ENCODE measurements at places on chromosomes 7 and 10.

DNA sequence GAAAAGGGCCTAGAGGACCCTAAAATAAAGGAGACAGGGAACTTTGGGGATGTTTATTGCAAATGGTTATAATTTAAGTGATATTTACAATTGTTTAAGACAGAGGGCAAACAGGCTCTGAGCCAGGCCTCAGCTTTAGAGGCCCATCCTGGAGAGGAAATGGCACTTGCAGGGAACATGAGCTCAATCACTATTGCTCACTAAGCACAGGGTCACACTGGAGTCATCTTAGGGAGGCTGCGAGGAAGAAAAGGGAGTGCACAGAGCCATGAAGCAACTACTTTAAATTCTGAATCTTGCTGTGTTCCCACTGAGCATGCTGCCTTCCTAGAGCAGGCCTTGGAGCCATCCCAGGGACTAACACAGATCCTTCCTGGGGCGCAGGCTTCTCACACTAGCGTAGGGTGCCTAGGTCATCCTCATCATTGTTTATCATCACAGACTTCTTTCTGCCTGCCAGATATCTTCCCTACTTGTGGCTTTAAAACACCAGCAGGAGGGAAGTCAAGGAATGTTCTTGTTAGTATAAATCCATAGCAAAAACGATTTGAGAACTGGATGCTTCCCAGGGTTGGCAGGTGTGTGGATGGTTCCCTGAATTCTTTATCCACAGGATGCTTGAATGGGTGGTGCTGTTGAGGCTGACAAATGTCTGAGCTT, 12.7 kb upstream of the DNAJB12 start:
- no peak for DNase-seq

GRCh38 chr10:13712837-13713581, 126.2 kb downstream of the PRPF18 start:
- peak; percentile 4 for DNase-seq

GRCh38 chr7:132643302-132643701, 67.0 kb upstream of the PLXNA4 start:
- DNase-seq: no peak

GRCh38 chr7:5320802-5321396, 38.2 kb downstream of the SLC29A4 start:
- no peak for DNase-seq

- DNase-seq: no peak
Measured at GRCh38 chr7:141490474-141490873, 60.7 kb upstream of the AGK start.

DNA sequence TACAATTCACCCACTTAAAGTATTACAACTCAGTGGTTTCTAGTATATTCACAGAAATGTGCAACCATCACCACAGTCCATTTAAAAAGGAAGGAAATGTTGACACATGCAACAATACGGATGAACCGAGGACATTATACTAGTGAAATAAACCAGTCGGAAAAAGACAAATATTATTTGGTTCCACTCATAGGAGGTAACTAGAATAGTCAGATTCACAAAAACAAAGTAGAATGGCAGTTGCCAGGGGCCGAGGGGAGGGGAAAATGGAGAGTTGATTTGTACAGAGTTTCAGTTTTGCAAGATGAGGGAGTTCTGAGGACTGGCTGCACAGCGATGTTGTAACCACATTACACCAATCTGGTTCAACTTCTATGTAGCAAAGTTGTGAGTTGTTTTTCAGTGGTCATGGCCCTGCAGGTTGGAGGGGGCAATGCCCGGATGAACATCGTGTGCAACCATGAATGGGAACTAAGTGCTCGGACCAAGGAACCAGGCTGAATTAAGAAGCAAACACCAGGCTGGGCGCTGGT, 17.6 kb upstream of the TNPO3 start:
- no peak for DNase-seq

- DNase-seq: no peak
Measured at GRCh38 chr10:23780331-23780730, 341.5 kb downstream of the OTUD1 start.

GRCh38 chr10:92690211-92690914, 608 bp downstream of the HHEX start:
- peak; percentile 55 for DNase-seq

GRCh38 chr7:120743128-120743527, 114.8 kb downstream of the TSPAN12 start:
- DNase-seq: no peak

DNA sequence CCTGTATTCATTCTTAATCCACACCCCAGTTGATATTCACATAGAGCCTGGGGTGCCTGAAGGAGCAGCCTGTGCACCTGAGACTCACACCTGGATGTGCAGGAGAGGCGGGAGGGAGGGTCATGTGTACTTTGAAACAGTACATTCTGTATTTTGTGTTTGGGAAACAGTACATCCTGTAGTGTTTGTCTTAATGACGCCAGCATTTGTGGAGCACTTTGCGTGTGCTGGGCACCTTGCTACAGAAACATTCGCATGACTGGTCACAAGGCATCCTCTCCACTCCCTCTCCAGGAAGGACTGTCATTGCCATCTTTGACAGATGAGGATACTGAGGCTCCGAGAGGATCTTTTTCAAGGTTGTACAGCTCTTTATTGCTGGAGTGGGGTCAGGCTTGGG, 132.1 kb downstream of the TACC2 start:
- no peak for DNase-seq

GRCh38 chr10:57664815-57665214, 602.9 kb downstream of the IPMK start:
- no peak for DNase-seq

- DNase-seq: no peak
Measured at GRCh38 chr7:44050121-44050914, 5.8 kb downstream of the DBNL start.

- no peak for DNase-seq
Measured at GRCh38 chr10:71527135-71527534, 130.4 kb downstream of the CDH23 start.

DNA sequence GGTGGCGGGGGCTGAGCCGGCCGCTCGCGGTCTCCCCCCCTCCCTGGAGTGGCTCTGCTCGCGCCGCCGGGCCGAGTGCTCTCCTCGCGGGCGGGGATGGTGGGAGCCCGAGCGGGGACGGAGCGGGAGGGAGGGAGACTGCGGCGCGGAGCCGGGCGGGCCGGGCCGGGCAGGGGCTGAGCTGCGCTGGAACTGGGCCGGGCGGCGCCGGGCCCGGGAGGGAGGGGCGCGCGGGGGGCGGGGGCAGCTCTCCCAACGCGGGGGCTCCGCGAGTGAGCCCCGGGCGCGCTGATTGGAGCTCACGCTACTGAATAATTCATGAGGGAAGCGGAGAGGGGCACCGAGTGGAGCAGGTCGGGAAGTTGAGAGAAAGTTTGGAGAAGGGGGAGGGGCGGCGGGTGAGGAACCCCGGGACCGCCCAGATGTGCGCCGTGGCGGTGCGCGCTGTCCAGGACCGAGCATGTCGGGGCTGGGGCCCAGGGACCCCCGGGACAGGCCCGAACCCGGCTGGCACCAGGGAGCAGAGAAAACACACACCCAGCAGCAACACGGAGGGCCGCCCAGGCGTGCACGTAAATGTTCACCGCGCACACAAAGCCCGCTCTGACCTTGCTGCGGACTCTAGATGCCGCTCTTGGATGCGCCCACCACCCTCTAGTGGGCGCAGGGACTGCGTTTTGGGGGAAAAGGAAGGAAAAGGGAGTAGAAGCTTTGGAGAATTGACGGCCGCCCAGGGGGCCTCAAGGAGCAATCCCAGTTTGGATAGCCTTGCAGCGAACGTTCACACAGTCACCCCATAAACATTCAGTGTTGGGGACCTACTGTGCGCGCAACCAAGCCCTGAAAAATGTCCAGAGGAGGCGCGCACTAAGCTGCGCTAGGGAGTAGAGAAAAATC, at the start of gene EPHB4:
EPHB4 (minus strand) TSS at position 194 of the 897 bp plus-strand sequence. CDS start 493 bp downstream, outside the sequence.
- DNase-seq: no peak

DNA sequence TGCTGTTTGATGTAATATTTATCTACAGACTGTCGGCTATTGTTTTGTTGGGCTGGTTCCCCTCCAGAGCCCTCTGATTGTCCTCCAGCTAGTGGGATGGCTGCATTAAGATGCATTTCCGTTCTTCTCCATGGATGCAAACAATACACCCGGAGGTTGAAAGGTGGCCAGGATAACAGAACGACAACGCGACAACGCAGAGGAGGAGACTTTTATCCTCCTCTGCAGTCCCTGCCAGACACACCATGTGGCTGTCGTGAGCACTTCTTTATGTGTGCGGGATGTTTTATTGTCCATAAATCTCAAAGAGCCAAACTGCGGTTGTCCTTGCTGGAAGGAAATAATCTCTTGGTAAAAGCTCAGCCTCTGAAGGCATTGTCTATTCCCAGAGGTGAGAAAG, 39.1 kb upstream of the TCERG1L start:
- no peak for DNase-seq

DNA sequence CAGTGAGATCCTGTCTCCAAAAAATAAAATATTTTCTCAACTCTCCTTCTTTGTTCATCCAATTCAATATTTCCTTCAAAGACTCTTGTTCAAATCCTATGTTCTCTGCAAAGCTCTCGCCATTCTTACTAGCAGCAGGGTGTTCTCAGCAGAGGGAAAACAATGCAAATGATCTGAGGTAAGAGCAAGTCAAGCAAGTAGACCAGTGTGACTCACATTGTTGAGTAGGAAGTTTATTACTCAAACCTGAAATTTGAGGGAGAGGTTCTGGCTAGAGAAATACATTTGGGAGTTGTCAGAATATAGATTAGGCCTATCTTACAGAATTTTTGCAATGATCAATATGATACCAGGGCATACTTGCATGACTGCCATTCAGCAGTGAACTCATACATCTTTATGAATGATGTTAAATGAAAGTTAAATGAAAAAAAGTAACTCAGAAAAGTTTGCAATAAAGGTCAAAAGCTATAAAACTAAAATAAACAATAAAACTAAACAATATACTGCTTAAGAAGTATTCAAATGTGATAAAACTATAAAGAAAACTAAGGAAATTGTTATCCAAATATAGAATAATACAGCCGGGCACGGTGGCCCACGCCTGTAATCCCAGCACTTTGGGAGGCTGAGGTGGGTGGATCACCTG, 5.8 kb downstream of the IDE start:
- DNase-seq: no peak

- DNase-seq: no peak
Measured at GRCh38 chr10:110141185-110141584, 66.2 kb upstream of the MXI1 start.

DNA sequence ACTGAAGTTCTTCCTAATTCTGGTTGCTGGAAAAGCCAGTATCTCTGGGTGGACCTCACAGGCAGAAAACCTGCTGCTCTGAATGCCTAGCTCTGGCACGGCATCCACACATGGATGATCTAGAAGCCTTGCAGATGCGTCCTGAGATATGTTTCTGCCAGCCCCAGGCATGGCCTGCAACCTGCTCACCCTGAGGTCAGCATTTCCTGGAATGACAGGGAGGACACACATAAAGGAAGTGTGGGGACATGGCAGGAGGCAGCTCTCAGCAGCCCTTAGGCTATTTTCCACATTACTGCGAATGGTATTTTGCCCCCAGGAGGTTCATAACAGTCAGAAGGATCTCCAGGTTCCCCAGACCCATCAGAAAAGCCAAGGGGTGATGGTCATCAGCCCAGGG, 23.2 kb downstream of the PLXNA4 start:
- DNase-seq: no peak

DNA sequence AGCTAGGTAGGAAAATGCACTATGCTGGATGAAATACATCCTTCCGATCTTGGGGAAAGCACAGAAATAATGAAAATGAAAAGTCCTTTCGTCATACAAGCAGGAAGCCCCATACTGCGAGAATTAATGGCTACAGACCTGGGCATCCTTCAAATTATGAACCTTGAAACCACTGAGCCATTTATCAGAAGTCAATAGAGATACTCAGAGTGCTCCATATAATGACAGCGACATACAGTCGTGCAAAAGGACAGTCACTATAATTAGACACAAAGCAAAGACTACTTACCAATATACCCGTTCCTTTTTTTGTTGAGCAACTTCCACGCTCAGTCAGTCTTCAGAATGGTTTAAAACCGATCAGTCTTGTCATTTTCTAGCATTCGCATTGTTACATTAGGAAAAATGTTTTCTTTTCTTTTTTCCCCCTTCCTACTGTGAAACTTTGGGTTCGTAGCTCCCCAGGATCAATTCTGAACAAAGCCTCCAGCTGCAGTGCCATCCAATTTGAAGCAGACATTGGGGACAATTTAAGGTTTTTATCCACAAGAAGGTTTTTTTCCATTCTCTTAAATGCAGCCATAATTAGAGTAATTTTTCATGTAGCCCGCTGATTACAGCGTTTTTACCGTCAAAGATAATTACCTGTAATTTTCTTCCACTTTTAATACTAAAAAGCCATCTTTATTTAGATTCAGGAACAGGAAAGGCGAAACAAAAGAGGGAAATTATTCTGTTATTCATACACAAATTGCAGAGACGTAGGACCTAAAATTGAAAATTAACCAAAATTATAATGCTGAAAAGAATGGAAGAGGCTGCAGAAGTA, 6.4 kb downstream of the DLX6 start:
- DNase-seq: no peak

GRCh38 chr7:157589680-157590079, 252.9 kb downstream of the DNAJB6 start:
- DNase-seq: no peak

DNA sequence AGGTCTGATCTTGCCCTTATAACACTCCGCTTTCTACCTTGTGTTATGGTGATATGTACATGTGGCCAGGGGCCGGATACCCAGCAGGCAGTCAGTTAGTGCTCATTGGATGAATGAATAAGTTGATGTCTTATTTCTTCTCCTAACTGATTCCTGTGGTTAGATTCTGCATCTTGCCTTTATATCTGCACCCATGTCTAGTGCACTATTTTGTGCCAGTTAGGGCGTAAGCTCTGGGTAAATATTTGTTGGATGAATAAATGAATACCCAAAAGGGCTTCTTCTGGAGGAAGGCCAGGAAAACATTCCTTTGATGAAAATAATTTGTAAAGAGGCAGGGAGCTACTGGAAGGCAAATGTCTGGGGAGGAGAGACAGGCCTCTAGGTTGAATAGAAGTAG, 148.2 kb downstream of the CHN2 start:
- no peak for DNase-seq

- DNase-seq: no peak
Measured at GRCh38 chr10:19966751-19967150, 150.5 kb downstream of the PLXDC2 start.

GRCh38 chr10:22854935-22855421, 72.9 kb upstream of the ARMC3 start:
- no peak for DNase-seq

GRCh38 chr10:110758898-110759297, 112.8 kb upstream of the PDCD4 start:
- DNase-seq: no peak

- no peak for DNase-seq
Measured at GRCh38 chr7:11298220-11298619, 324.5 kb downstream of the PHF14 start.

- no peak for DNase-seq
Measured at GRCh38 chr7:101094791-101095375, 9.6 kb downstream of the TRIM56 start.

- DNase-seq: no peak
Measured at GRCh38 chr10:51386248-51386885, 312.1 kb downstream of the PRKG1 start.

DNA sequence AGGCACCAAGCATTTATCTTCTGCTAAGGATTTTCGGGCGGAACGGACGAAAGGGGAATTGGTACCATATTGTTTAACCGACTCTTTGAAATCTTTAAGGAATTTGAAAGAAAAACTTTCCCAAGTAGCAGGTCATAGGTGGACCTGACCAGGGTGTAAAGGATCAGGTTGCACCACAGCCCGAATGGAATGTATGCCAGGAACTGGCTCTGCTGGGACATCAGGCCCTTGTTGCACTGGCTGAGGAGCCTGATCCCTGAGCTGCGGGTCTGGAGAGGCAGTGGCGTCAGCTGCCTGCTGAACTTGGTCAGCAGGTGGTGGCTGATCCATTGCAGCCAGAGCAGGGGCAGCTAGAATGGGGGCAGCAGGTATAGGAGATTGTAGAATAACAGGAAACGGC, 41.4 kb upstream of the AKR1C2 start:
- no peak for DNase-seq
